ENCODE measurements at places on chromosomes 1 and 21.

DNA sequence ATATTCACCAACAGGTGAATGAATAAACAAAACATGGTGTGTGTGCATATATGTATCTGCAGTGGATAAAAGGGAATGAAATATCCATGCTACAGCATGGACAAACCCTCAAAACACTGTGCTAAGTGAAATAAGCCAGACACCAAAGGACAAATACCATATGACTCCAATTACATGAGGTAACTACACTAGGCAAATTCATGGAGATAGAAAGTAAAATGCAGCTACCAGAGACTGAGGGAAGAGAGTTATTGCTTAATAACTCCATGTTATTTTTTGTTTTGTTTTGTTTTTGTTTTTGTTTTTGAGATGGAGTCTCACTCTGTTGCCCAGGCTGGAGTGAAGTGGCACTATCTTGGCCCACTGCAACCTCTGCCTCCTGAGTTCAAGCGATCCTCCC, 2.4 kb downstream of the ITLN1 start:
- DNase-seq = no peak

- DNase-seq = no peak
Observed at GRCh38 chr1:42943728-42944127, 14.9 kb downstream of the SLC2A1 start.

GRCh38 chr1:167165948-167166689, 54.6 kb upstream of the POU2F1 start:
- DNase-seq = no peak

GRCh38 chr1:3625151-3625907, 514 bp downstream of the TPRG1L start:
- DNase-seq = peak; percentile 30

DNA sequence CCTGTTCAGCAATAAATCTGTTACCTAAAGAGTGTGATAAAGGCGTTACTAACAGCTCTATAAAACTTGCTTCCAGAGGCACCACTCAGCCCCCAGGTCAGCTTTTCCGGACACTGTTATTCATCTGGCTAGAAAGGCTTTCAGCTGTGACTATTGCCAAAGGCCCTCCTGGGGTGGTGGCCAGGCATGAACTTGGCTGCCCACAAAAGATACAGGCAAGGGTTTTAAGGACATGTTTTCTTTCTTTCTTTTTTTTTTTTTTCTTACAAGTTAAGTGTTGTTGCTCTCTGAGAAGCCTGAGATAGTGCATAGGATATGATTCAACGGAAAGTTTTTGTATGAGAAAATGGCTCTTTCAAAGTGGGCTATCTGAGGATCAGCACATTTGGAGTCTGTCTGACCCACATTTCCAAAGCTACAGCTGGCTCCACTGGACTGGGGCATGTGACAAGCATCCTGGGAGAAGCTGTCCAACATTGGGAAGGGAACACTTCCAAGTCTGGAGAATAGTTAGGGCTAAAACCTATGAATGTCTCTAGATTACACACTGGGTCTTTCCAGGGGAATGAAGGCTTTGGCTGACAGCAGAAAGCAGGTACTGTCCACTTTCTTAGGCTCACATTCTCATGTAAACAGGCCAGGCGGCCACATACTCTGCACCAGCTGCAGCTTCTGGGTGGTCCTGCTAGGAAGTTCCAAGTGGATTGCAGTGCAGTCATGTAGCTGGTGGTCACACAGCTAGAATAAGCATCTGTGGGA, 639.7 kb downstream of the LMO4 start:
- DNase-seq = no peak
